Epithelial cell of esophagus (primary cell): ENCODE measurements at places on chromosomes 5 and 9.

GRCh38 chr9:102767076-102767475 is 228.1 kb upstream of the CYLC2 start:
- DNase-seq: no peak

- no peak for DNase-seq
Observed at GRCh38 chr5:169847519-169847918, 132.8 kb downstream of the INSYN2B start.

- DNase-seq: no peak
Observed at GRCh38 chr5:20528471-20528870, 540.5 kb upstream of the CDH18 start.

- DNase-seq: no peak
Observed at GRCh38 chr9:4984171-4984620, 876 bp upstream of the JAK2 start.

DNA sequence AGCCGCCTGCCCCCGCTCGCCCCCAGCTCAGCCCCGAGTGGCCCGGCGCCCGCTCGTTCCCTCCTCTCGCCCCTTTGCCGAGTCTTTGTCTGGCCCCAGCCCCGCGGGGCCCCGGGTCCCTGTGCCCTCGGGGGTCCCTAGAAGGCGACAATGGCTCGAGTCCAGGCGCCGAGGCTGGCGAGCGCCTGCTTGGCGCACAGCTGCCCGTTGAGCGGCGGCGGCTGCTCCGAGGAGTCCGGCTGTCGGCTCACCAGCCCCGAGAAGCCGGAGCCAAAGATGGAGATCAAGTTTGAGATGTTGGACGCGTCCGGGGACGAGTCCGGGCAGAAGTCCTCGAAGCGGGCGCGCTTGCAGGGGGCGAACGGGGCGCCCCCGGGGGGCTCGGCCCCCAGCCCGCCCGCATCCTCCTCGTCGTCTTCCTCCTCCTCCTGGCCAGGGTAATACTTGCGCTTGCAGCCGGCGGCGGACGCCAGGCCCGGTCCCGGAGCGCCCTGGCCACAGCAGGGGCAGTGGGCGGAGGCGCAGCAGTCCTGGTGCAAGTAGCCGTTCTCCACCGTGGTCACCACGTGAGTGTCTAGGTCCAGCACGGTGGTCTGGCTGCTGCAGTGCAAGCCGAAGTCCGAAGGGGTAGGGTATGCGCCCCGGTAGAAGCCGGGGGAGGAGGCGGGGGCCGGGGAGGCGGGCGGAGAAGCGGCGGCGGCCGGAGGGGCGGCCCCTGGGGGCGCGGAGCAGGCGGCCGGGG is 1.2 kb downstream of the IER5L start:
- peak; percentile 37 for DNase-seq

GRCh38 chr5:124401476-124402143 is 344.8 kb downstream of the ZNF608 start:
- DNase-seq: no peak

DNA sequence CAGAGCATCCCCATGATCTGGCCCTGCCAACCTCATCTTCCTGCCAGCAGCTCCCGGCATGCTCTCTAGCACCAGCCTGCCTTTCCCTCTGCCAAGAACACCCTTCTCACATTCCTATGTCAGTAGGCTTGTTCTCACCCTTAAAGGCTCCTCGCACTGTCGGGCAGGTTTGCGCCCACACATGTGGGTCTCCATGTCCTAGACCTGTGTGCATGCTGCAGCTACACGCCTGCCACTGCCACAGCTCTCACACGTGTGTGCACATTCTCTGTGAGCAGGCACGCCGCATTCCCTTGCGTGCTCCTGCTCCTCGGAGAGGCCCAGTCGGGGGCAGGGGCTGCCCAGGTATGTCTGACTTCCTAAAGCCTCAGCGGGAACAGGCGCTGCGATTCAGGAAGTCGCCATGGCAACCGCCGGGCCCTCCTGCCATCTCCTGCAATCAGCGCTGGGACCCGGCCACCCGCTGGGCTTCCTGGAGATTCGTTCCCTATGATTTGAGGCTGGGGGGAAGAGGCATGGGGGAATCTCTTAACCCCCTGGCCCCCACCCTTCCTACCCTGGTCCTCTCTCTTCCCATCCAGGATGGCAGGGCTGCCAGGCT is 28.1 kb downstream of the NDUFA8 start:
- DNase-seq: peak; percentile 34

GRCh38 chr5:151182524-151182900 is 24.9 kb upstream of the ANXA6 start:
- no peak for DNase-seq

DNA sequence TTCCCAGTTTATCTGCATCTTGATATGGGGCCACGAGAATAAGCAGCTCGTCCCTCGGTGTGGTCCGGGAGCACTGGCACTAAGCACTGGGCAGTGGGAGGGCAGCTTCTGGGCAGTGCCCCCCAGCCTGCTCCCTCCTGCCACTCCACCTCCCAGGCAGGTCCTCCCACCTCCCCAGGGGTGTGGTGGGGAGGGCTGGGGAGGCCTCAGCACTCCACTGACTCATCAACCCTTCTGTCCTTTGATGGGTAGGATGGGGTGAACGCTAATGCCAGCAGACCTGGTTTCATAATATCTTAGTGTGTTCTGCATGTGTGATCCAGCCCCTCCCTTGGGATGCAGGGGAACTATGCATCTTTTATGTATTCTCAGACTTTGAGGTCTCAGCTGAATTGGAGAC is 62.2 kb upstream of the GNE start:
- DNase-seq: peak; percentile 88

GRCh38 chr5:115939059-115939458 is 23.2 kb upstream of the LVRN start:
- DNase-seq: no peak

DNA sequence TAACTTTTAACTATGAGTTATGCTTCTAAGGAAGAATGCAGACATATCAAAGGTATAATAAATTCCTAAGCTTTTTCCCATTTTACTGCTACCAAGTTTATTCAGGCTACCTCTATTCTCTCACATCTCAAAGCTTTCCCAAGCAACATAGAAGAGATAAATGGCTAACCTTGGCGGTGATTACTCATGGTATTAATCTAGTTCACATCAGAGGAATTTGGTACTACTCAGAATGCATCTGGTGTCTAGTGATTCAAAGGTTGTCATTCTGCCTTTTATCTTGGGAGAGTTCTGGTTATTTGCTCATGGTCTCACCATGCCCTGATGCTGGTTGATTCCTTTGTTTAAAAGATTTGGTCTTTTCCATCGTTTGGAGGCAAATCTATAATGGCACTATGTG is 182.7 kb downstream of the TAF11L14 start:
- no peak for DNase-seq

DNA sequence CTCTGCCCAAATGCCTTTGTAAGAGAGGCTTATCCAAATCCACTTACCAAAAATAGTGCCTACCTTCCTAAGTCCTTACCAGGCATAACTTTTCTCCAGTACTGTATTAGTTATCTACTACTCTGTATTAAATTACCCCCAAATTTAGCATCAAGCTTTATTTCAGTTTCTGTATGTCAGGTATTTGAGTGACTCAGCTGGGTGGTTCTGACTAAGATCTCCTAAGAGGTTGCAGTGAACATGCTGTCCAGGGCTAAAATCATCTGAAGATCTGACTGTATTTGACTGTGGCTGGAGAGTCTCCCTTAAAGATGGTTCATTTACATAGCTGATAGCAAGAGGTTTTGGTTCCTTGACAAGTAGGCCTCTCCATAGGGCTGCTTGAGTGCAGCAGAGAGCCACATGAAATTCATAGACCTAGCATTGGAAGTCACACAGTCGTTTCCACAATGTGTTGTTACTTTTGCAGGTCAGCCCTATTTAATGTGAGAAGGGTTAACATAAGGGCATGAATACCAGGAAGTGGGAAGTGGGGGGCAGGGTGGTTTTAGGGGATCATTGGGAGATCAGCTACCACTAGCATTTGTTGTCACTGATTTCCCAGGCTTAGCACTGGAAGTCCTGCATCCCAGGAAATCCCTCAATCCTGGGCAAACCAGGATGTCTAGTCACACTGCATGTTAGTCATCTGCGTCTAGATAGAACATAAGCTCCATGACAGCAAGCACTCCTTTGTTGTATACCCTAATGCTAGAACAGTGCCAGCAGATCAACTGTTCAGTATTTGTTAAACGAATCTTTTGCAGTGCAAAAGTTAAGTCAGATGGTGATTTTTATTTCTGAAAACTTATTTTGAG is 2.0 kb upstream of the ZNF622 start:
- peak; percentile 81 for DNase-seq

- DNase-seq: no peak
Observed at GRCh38 chr9:88716596-88717290, 181.8 kb downstream of the NXNL2 start.

DNA sequence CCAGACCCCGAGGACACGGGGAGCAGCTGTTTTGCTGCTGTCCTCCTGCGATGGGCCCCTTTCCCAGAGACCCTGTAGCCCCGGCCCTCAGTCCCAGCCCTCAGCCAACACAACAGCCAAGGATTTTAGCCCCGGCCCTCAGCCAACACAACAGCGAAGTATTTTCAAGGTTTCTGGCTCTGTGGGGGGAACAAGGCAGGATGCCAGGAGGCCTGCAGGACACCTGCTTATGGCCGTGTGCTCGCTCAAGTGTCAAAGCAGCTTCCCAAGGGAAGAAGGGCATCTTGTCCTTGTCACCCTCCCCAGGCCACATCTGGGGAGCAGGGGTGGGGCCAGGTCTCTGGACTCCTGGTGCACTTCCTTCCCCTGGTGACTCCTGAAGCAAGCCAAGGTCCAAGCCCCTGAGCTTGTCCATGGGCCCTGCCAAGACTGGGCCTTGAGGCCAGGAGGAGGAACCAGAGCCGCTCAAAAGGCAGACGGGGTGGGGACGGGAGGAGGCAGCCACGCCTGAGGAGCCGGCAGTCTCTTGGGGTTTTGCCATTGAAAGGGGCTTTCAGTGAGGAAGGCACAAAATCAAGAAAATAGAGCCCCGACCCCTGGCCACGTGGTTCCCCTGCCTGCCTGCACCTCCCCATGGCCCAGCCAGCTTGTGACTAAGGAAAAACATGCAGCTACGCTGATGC is 10.8 kb downstream of the KCNT1 start:
- no peak for DNase-seq

DNA sequence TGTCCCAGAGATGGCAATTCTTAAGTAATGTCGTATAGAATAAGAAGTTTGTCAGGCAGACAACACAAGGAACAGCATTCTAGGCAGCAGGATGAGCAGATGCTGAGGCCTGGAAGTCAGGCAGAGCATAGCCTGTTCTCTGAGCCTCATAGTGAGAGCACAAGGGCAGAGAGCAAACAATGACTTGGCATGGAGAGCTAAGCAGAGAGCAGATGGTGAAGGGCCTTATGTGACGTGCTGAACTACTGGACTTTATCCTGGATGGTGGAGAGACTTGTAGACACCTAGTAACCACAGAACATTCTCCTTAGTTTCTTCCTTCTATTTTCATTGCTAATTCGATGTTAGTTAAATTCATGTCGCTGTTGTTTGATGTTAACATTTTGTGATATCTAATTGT is 60.1 kb downstream of the KCTD16 start:
- DNase-seq: no peak

DNA sequence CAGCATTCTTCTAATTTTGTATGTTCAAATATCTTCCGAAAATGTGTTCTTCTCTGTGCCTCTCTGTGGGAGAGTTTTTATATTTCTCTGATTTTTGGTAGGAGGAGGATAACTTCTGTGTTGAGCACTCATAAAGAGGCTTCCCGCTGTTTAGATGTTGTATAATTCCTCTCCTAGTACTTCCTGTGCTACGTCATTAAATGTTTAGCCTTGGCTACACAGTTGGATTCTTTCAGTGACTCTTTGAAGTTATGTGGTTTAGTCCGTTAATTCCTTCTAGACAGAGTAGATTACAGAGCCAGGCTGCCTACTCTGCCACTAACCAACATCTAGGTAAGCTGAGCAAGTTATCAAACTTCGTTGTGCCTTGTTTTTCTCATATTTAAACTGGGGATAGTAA is 302.6 kb downstream of the OSTF1 start:
- DNase-seq: no peak

DNA sequence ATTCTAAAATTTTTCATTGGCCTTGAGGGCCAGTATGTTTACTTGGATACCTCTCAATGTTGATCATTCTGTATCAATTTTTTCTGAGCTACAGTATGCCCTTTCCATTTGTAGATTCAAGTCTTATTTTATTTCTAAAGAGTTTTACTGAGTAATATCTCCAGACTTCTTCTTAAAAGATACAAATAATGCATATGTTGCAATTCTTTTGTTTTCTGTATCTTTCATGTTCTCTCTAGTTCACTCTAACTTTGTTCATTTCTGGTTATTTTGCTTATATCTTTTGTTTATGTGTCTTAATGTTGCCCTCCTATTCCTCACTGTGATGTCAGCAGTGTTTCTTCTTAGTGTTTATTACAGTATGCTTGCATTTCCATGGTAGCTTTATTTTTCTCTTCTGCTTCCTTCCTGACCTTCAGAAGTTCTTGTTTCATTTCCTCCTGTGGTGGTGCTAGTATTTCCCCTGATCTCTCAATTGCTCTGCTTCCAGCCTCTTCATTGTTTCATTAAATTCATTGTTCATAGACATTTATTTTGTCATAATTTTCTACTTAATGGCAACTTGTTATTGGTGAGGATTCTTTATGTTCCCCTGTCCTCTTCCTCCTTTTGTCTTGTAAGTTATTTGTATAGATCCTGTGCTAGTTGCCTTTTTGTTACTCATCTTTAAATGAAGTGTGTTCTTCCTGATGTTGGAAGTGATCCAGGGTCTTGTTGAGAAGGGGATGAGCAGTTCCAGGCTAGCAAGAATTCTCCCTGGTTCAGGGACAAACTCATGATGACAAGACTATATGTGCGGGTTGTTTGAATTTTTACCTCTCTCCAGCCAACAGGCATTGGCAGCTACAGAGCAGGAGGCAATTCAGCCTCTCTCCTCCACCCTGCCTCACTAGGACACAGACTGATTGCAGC is 160.8 kb downstream of the DEPDC1B start:
- DNase-seq: no peak

DNA sequence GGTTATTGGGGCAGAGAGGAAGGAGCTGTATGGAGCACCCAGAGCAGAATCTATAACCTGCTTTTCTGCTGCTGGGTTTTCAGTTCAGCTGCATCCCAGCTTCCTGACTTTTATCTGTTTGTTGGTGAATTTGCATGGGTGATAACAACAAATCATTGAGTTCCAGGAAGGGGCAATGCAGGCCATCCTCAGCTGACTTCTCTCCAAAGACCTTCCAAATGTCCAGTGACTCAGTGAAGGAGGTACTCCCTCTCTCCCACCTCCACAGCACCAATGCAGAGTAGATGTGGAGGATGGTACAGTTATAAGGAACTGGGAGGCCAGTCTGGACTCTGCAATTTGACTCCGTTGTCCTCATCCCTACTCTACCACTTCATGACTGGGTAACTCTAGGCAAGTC is 1.6 kb upstream of the TXN start:
- no peak for DNase-seq

GRCh38 chr9:1248743-1249142 is 198.6 kb downstream of the DMRT2 start:
- DNase-seq: no peak

DNA sequence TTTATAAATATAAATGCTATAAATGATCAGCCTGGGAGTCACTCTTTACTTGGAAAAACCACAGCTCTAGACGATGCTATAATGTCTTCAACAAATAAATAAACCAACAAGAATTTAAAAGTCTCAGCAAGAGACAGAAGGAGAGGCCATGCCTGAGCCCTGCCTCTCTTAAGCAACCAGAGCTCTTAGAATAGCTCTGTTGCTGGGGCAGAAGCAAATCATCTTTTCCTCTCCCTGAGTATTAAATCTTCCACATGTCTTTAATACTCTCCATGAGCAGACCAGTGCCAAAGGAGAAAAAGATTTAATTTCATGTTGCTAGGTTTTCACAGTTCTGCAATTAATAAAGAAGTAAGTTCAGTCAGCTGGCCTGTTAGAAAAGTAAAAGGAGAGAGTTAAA is 408.0 kb upstream of the SLC30A5 start:
- no peak for DNase-seq

- DNase-seq: no peak
Observed at GRCh38 chr9:132211570-132211969, 49.7 kb downstream of the NTNG2 start.
